ENCODE measurements at places on chromosomes 6 and 20. TPM values are rescaled to one million over a fixed set of nuclear protein-coding genes. Genes with fewer than 3 reads are reported as not detected.

DNA sequence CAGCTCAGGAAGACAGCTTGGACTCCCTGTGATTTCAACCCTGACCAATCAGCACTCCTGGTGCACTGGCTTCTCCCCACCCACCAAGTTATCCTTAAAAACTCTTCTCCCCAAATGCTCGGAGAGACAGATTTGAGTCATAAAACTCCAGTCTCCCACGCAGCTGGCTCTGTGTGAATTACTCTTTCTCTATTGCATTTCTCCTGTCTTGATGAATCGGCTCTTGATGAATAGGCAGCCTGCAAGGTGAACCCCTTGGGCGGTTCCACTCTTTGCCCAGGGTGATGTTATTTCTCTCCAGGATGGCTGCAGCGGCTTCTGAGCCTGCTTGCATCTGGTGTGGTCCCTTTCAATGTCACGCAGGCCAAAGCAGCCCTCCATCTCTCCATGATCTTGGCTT lies 12.4 kb downstream of the SLC52A3 start:
- DNase-seq = no peak

GRCh38 chr6:69570106-69570505 lies 226.7 kb downstream of the LMBRD1 start:
- DNase-seq = no peak

DNA sequence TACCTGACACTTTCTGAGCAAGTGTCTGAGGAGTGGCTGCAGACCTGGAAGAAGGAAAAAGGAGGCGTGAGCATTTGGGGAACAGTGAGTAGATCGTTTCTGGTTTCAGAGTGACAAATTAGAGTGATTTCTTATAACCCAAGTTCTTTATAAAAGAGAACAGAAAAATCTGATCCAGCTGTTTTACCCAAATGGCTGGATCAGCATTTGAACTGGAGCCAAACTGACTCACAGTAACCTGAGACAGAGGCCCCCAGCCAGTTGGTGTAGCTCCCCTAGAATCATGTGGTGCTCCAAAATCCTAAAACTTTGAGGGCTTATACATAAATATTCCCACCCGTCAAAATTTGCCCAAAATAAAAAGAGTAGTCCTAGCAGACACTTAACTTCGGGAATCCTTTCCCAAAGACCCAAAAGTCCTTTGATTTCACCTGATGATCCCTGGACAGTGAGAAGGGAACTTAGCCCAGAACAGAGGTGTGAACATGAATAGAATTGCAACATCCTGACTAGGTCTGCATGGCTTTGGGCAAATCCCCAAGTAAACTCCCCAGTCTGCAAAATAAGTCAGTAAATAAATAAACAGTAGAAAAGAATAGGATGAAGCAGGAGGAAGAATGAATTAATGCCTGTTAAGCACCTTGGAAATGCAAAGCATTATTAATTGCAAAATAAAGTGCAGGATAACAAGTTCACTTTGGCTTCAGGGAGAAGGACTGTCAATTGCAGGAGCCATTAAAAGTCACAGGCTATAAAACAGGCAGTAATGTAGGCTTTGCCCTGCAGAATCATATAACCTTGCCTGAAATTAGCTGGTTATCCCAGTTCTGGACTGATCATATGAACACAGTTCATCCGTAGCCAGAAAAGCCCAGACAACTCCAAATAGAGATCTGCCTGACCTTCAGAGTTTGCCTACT lies 262.0 kb upstream of the JARID2 start:
- DNase-seq = no peak

GRCh38 chr6:106637051-106637716 lies 7.8 kb downstream of the QRSL1 start:
- no peak for DNase-seq

- peak; percentile 85 for DNase-seq
These were observed 86.4 kb upstream of the CLDN20 start for GRCh38 chr6:155177363-155177961.

DNA sequence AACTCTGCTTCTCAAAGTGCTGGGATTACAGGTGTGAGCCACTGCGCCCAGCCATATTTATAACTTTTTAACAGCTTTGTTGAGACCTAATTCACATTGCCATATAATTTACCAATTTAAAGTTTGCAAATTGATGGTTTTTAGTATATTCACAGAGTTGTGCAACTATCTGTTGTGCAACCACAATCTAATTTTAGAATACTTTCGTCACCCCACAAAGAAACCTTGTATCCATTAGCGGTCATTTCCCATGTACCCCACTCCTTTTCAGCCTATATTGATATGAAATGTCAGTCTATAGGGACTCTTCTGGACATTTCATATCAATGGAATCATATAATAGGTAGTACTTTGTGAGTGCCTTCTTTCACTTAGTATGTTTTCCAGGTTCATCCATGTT lies 55.8 kb downstream of the FOXO3 start:
- no peak for DNase-seq

DNA sequence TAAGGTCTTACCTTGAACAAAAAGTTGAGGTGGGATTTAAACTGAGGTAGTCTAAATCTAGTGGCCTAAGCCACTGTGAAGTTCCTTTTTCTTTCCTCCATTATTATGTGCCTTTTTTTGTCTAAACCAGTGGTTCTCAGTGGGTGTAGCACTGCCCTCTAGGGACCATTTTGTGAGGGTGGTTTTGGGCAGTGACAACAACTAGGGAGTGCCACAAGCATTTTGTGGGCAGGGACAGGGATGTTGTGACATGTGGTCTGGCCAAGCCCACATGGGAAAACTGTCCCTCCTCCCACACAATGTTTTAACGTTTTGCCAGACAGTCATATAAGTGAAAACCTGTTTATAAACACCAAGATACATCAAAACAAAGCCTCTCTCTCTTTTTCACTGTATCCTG lies 899.4 kb upstream of the FLRT3 start:
- peak; percentile 23 for DNase-seq

- DNase-seq = no peak
These were observed 130.9 kb downstream of the SULF2 start for GRCh38 chr20:47654370-47654769.

Gene RAET1L
- not detected for total RNA-seq

Gene LY86
- not detected for total RNA-seq

Gene FOXA2
- not detected for total RNA-seq
